ENCODE measurements at places on chromosomes 11 and 22. TPM values are rescaled to one million over a fixed set of nuclear protein-coding genes. Genes with fewer than 3 reads are reported as not detected.

Gene TMEM191C
- total RNA-seq = not detected

GRCh38 chr11:104968355-104968855 is at the start of gene CASP4:
Gene CASP4 (minus strand): TSS chr11:104968574. CDS start chr11:104968525, 49 bp downstream.
- H3K27me3 ChIP-seq = no peaks in the 10 kb centered on the region
- peaks cover 31% of the 10 kb centered on the region for H3K4me1 ChIP-seq
- H3K36me3 ChIP-seq = no peaks in the 10 kb centered on the region
- H3K27ac ChIP-seq = peak within 1 kb of the TSS; percentile 78

GRCh38 chr11:57746920-57747319 is 4.7 kb downstream of the BTBD18 start:
- no peak overlapping the region for H3K4me3 ChIP-seq
- no peak overlapping the region for H3K27ac ChIP-seq
- H3K36me3 ChIP-seq = no peaks in the 10 kb centered on the region

Gene SMIM35
- not detected for total RNA-seq

DNA sequence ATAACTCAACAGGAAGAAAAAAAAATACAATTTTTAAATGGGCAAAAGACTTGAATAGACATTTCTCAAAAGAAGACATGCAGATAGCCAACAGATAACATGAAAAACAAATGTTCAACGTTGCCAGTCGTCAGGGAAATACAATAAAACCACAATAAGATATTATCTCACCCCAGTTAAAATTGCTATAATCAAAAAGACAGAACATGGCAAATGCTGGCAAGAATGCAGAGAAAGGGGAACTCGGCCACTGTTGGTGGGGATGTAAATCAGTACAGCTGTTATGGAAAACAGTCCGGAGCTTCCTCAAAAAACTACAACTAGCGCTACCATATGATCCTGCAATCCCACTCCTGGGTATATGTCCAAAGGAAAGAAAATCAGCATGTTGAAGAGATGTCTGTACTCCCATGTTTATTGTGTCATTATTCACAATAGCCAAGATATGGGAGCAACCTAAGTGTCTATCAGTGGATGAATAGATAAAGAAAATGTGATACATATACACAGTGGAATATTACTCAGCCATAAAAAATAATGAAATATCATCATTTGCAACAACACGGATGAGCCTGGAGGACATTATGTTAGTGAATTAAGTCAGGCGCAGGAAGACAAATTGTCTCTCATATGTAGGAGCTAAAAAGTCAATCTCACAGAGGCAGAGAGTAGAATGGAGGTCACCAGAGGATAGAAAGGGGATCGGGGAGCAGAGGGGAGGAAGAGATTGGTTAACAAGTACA is 12.2 kb upstream of the CYTH4 start:
- no peaks in the 10 kb centered on the region for H3K4me1 ChIP-seq
- no peaks in the 10 kb centered on the region for H3K27me3 ChIP-seq
- DNase-seq = no peak
- H3K27ac ChIP-seq = no peak overlapping the region

Gene APOL3
- total RNA-seq = 22.4 TPM

GRCh38 chr11:46679241-46680163 is 20.9 kb downstream of the ARHGAP1 start:
- peaks cover 29% of the 10 kb centered on the region for H3K4me1 ChIP-seq
- H3K27ac ChIP-seq = peak overlapping the region; percentile 32
- no peak for DNase-seq
- no peaks in the 10 kb centered on the region for H3K27me3 ChIP-seq
- peaks cover 16% of the 10 kb centered on the region for H3K36me3 ChIP-seq

Gene YPEL4
- 0.26 TPM for total RNA-seq

DNA sequence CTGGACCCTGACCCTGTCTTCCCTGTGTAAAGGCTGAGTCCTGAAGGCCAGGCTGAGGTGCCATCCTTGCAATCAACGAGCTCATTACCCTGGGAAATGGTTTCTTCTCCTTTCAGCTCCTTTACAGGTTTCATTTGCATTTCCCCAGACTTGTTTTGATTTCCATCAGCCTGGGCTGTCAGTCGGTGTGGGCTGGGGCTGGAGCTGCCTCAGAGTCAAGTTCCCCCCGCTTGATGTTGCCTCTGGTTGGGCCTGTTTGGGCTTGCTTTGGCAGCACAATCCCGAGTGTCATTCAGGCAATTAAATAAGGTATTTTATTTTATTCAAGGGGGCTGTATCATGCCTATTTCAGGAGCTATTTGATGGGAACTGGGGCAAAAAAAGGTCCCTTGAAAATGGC is 424.9 kb downstream of the INSC start:
- H3K4me1 ChIP-seq = no peaks in the 10 kb centered on the region
- no peaks in the 10 kb centered on the region for H3K36me3 ChIP-seq
- H3K27ac ChIP-seq = no peak overlapping the region
- H3K4me3 ChIP-seq = no peak overlapping the region
- no peaks in the 10 kb centered on the region for H3K27me3 ChIP-seq

DNA sequence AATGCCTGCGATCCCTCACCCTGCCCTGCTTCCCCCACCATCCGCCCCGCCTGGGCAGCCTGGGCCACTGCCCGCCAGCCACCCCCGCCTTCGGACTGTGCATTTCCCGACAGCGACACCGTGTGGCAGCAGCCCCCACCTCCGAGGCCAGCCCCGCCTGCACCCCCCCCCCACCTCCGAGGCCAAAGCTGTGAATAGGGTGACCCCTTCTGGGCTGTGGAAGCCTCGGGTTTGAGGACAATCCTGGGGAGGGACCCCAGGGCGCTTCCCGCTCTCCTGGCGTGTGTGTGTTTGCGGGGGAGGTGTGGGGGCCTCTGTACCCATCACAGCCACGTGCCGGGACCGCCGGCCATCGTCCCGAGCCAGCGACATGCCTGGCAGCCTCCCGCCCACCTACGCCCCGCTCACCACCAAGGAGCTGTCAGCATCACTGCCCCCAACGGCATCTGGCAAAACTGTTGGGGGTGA is 33.8 kb upstream of the PPARA start:
- no peak overlapping the region for H3K4me3 ChIP-seq
- peak; percentile 98 for DNase-seq
- peaks cover 63% of the 10 kb centered on the region for H3K4me1 ChIP-seq
- H3K36me3 ChIP-seq = peaks cover 8% of the 10 kb centered on the region
- no peaks in the 10 kb centered on the region for H3K27me3 ChIP-seq
- H3K27ac ChIP-seq = peak overlapping the region; percentile 74

GRCh38 chr11:92867913-92868619 is 101.4 kb upstream of the MTNR1B start:
- no peak overlapping the region for H3K27ac ChIP-seq
- H3K4me1 ChIP-seq = no peaks in the 10 kb centered on the region
- no peak overlapping the region for H3K4me3 ChIP-seq
- no peaks in the 10 kb centered on the region for H3K27me3 ChIP-seq
- DNase-seq = no peak

GRCh38 chr11:61049063-61049377 is 53.3 kb upstream of the CD5 start:
- H3K27me3 ChIP-seq = no peaks in the 10 kb centered on the region
- no peak overlapping the region for H3K4me3 ChIP-seq
- H3K36me3 ChIP-seq = no peaks in the 10 kb centered on the region
- DNase-seq = no peak
- H3K4me1 ChIP-seq = no peaks in the 10 kb centered on the region

DNA sequence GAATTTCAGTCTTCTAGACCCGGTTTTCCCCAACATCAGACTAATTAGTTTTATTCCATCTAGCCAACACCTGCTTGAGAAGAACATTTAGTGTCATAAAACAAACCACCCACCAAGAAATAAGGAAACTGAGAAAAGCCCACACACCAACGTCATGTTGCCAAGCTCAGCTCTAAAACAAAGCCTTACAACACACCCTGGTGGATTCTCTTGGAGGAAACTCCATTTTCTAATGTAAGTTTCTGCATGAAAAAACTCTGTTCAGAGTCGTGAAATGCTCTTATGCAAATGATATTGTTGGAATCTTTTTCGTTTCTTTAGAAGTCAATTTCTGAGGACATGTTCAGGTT is 105.0 kb upstream of the RAG2 start:
- H3K4me3 ChIP-seq = no peak overlapping the region
- no peak overlapping the region for H3K27ac ChIP-seq

GRCh38 chr11:33643167-33643824 is 57.3 kb downstream of the C11orf91 start:
- no peak for DNase-seq
- H3K36me3 ChIP-seq = no peaks in the 10 kb centered on the region

Gene GGT5
- 41.2 TPM for total RNA-seq

DNA sequence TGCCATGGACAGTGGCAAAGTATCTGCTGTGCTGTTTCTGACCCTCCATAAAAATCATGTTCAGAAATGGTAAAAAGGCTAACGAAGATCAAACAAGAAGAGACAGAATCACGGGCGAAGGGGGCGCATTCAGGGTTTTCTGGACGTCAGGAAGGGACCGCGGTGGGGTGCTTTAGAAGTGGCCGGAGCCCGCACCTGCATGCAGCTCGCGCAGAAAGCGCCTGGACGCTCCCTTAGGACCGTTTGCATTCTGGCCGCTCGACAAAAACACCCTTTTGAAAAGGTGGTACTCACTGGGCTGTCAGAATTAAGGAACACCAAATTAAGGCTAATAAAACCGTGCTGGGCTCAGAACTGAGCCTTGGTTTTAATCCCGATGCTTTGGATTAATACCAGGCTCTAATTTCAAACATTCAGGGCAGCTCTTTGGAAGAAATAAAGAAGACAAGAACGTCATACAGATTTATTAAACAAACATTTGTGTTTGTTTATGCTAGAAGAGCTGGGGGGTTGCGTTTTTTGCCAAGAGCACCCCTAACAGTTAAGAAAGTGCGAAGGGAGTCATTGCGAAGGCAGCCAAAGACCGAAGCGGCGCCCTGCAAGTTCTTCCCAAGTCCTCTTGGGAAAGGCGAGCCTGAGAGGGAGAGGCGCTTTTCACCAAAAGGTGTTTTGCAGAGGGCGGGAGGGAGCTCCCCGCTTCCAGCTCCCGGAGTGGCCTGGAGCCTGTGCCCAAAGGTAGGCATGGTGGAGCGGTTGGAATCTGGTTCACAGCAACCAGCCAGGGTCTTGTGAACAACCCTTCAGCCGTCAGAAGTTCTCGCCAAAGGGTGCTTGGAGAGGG is 47.7 kb upstream of the DBX1 start:
- H3K27me3 ChIP-seq = no peaks in the 10 kb centered on the region
- no peaks in the 10 kb centered on the region for H3K36me3 ChIP-seq
- no peak for DNase-seq
- H3K4me3 ChIP-seq = no peak overlapping the region

GRCh38 chr11:73551677-73552076 is 46.2 kb downstream of the FAM168A start:
- no peak overlapping the region for H3K27ac ChIP-seq
- H3K36me3 ChIP-seq = no peaks in the 10 kb centered on the region
- H3K4me3 ChIP-seq = no peak overlapping the region

Gene IGLL1
- total RNA-seq = not detected

DNA sequence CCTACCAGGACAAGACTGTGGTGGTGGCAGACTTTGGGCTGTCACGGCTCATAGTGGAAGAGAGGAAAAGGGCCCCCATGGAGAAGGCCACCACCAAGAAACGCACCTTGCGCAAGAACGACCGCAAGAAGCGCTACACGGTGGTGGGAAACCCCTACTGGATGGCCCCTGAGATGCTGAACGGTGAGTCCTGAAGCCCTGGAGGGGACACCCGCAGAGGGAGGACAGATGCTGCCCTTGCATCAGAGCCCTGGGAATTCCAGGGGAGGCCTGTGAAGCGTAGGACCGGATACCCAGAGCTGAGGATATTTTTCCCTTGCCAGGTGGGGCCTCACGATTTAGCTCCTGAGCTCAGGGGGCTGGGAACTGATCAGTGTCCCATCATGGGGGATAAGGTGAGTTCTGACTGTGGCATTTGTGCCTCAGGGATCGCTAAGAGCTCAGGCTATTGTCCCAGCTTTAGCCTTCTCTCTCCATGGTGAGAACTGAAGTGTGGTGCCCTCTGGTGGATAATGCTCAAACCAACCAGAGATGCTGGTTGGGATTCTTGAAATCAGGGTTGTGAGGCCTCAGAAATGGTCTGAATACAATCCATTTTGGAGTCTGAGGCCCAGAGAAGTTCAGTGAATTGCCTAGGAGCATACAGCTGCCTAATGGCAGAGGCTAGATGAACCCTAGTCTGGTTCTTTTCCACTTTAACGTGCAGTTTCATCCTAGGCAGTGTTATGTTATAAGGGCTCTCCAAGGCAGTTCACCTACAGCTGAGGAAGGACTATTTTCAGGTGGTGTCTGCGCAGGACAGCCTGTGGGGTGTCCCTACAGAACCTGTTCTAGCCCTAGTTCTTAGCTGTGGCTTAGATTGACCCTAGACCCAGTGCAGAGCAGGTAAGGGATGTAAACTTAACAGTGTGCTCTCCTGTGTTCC is 19.5 kb downstream of the PIK3IP1 start:
- no peaks in the 10 kb centered on the region for H3K36me3 ChIP-seq
- peaks cover 9% of the 10 kb centered on the region for H3K4me1 ChIP-seq

Gene SESN3
- total RNA-seq = 11.4 TPM

DNA sequence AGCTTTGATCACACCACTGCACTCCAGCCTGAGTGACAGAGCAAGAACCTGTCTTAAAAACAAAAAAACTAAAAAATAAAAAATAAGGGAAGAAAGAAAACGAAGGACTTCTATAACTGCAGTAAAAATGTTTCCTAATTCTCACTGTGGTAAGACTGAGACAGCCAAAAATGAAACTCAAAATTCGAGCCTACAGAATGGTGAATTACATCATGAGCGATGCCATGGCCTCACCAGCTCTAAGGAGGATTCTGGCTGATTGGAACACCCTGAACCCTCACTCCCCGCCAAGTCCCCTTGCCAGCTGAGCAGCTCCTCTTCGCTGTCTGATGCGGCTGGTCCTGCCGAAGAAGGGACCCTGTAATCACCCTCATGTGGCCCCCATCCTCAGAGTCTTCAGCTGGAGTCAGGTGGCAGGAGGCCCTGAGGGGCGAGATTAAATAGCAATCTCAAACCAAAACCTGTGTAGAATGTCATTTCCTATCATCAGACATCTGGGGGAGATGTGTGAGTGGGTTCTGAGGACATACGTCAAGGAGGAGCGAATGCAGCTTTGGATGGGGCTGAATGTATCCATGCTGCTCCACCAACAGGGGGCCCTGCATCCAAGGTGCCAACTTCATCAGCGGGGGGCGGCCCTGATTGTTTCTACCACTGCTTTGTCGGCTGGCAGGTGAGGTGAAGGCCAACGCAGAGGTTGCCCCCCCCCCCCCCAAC is 29.2 kb downstream of the PDGFB start:
- H3K27ac ChIP-seq = peak overlapping the region; percentile 85
- H3K36me3 ChIP-seq = no peaks in the 10 kb centered on the region
- no peak overlapping the region for H3K4me3 ChIP-seq

Measured in body of pancreas (tissue), 4 donors.